ENCODE measurements at places on chromosomes 7 and 10.
A peak's percentile ranks its signal among the peaks of the same experiment; 100 is the strongest.

DNA sequence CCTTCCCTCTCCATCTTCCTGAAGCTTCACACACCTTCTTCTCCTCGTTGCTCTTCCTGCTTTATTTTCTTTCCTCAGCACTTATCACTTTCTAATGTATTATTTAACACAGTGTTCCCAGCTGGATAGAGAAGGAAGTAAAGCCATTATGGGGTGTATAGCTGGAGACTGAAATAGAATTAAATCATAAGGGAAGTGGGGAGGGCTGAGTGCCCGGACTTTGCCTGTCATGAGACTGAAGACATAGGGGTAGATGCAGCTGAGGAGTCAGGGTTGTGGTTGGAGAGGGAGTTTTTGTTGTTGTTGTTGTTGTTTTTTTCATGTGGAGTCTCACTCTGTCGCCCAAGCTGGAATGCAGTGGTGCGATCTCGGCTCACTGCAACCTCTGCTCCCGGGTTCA, 65.3 kb downstream of the GALNT11 start:
- no peak for DNase-seq

- DNase-seq, result no peak
Measured at GRCh38 chr10:113895018-113895417, 40.6 kb downstream of the NHLRC2 start.

- no peak for DNase-seq
Measured at GRCh38 chr7:158695726-158696452, 8.7 kb downstream of the NCAPG2 start.

DNA sequence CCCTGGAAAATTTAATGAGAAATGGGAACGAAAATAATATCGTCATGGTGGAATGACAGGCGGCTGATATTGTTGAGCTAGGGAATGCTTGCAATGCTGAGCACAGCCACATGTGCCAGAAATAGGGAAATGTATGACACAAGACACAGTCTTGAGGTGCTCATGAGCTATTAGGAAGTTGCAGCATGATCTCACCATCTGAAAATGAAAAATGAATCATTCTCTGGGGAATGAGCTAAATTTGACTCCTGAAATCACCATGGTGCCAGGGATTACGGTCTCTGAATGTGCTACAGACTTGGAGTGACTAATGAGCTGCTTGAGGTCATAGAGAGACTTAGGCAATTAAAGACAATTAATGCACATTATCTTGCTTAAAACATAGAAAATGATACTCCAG, 845.0 kb downstream of the CNTNAP2 start:
- DNase-seq, result no peak

- DNase-seq, result no peak
Measured at GRCh38 chr10:54067361-54067760, 733.7 kb downstream of the PCDH15 start.

DNA sequence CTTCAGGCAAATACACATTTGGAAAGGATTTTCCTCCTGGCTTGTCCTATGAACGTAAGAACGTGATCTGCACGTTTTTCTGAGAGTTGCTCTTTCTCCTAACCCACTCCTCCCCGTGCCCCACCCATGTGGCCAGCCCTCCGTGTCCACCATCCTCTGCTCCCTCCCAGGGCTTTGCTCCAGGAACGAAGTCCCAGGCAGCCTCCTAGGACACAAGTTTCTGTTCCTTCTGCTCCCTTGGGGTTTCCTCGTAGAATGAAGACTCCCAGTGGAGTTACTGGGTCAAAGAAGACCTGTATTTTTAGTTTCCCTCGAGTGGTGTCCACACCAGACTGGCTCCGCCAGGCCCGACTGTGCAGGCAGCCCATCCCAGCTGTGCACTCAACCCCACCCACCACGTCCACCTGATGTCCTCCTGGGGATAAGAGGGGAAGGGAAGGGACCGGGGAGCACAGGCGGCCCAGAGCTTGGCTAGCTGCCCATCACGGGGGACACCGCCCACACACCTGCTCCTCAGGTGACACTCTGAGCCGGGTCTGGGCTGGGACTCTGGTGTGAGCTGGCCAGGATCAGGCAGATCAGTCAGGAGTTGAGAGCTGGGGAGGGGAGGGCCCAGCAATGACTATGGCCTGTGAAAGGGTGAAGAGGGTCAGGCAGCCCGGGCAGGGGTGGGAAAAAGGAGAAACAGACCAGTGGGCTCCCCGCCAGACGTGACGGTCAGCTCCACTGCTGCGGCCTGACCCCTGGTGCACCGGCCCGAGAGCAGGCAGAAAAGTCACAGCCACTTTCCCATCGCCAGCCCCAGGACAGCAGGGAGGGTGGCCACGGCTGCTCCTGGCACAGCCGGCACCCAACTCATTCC, 54.3 kb upstream of the PPP2R2D start:
- no peak for DNase-seq

- no peak for DNase-seq
Measured at GRCh38 chr10:89384474-89385340, 6.9 kb downstream of the IFIT1B start.

DNA sequence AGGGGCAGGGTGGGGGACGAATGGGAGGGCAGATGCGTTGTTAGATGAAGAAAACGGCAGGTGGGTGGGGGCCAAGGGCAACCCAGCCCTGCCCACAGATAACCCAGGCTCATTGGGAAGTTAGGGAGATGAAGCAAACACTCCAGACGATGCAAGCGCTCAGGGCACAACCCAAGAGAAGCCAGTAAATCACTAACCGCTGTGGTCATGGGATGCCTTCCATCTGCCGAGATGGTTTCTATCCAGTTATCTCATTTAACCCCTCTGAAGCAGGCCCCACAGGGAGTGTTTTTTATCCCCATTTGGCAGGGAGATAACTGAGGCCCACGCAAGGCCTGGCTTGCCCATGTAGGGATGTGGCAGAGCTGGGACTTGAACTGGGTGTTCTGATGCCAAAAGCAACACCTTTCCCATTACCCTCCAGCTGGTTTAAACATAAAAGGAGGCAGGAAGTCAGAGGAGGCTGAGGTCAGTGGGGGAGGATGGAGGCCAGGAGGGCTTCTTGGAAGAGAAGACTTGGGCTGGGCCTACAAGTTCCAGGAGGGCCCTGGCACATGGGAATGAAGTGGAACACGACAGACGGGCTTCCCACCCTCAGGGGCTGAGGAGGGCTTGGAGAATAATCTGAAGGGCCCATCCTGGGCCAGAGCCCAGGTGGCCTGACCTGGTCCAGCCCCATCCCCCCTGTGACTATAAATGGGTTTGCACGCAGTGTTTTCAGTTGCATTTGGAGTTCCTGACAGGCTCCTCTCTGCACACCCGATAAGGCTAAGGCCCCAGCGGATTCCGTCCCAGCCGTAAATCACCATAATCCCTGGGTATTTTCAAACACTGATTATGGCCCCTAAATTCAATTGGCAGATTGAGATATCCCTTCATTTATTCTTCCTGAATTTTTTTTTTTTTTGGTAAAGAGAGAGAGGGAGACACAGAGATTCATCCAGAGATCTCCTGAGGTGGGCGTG, 80.9 kb downstream of the NEURL1 start:
- no peak for DNase-seq

GRCh38 chr7:15626041-15626440, 60.4 kb downstream of the MEOX2 start:
- DNase-seq, result no peak

DNA sequence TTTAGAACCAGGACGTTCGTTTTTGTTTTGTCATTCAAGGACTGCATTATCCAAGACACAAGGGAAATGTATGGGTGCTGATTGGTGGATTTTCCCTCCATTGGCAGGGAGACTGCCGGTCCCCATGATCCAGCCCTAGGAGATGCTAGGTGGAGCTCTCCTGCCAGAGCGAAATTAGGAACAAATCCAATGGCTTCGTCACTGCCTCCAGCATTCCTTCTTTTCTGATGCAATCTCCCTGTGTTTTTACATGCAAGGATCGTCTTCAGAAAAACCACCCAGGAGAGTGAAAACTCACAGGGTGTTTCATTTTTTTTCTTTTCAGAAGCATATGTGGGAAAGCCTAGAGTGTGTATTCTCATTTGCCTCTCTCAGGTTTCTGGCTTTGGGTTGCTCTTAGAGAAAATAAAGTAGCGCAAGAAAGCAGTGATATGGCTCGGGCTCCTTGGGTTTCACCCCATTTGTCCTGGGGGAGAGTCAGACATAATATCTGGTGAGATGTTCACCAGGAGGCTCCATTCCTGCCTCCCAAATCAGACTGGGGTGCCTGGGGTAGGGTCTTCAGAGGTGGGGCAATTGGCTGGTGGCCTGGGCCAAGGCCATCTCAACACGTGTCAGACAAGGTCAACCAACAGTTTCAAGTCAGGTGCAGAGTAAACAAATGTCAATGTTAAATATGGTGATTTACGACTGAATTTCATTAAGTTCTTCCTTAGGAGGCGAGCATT, 450.9 kb upstream of the MKI67 start:
- no peak for DNase-seq

- DNase-seq, result no peak
Measured at GRCh38 chr10:73459683-73460314, 26.4 kb upstream of the MSS51 start.

DNA sequence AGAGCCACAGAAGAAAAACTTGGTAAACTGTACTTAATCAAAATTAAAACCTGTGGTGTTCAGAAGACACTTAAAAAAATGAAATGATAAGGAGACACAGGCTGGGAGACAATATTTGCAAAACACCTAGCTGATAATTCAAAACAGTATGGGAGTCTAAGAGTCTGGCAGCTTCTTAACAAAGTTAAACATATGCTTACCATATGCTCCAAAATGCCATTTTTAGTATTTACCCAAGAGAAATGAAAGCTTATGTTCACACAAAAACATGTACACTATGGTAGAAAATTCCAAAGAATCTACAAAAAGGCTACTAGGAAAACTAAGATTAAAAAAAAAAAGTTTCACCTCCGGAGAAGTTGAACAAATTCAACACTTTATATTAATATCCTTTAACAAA, 48.6 kb downstream of the ITGB1 start:
- no peak for DNase-seq

DNA sequence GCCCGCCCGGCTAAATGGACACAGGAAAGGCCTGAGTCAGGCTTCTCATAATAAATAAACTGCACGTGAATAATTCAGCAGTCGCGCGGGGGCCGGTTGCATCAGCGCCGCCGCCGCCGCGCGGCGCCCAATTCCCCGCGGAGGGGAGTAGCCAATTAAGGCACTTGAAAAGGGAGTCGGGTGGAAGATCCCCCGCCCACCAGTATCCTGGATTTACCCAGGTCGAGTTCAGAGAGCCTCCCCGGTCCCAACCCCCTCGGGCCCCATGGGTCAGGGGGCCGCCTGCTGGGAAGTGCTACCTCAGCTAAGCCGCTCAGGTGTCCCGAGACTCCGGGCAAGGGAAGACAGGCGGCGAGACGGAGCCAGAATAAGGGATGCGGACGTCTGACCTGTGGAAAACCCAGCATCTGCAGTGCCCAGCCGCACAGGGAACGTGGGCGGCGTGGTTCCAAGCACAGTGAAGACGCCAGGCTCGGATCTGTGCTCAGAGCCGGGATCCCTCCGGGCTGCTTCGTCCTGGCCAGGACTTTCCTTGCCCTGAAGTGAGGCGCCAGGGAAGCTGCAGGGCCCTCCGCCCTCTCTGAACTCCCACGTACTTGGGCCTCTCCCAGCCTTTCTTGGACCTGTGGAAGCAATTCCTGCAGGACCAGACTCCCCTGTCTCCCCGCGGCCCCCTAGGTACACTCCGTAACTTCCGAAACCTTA, 7.3 kb upstream of the LBX1 start:
- DNase-seq, result no peak

DNA sequence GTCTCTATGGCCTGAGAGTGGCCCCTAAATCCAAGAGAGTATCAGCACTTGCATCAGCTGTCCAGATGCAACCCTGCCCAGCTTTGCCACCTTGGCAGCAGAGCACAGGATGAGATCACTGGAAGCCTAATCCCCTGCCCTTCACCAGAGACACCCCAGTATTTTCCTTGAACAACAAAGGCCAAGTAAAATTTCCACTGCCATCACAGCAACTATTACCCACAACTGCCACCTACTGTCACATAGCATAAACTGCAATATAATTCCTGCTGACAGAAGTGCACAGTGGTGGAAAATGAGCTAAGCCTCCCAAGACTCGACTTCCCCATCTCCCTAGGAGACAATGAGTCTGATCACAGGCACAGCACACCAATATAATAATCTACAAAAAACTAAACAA, 462.8 kb upstream of the ZWINT start:
- DNase-seq, result no peak

- no peak for DNase-seq
Measured at GRCh38 chr10:47421057-47421952, 37.2 kb upstream of the ZNF488 start.

DNA sequence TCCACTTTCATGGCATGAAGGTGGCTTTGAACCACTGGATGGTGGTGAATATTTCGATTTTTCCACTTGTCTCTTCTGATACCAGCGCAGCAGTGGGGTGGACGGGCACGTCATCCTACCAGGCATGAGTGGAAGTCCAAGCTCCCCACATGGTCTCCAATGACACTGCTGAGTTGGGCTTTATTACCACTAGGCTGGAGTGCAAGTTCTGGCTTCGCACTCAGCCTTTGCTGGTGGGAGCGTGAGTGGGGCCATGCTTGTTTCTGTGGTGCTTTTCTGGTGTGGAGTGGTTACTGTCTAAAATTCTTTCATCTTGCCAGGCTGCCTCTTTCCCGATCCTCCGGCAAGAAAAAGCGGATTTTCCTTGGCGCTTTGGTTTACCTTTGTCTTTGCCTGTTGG, 70.1 kb upstream of the SDK1 start:
- DNase-seq, result no peak

GRCh38 chr10:23116486-23117205, 21.3 kb downstream of the MSRB2 start:
- DNase-seq, result no peak

GRCh38 chr10:43655311-43655710, 6.6 kb upstream of the ZNF32 start:
- no peak for DNase-seq

GRCh38 chr7:16970732-16971482, 89.1 kb upstream of the AGR3 start:
- no peak for DNase-seq

DNA sequence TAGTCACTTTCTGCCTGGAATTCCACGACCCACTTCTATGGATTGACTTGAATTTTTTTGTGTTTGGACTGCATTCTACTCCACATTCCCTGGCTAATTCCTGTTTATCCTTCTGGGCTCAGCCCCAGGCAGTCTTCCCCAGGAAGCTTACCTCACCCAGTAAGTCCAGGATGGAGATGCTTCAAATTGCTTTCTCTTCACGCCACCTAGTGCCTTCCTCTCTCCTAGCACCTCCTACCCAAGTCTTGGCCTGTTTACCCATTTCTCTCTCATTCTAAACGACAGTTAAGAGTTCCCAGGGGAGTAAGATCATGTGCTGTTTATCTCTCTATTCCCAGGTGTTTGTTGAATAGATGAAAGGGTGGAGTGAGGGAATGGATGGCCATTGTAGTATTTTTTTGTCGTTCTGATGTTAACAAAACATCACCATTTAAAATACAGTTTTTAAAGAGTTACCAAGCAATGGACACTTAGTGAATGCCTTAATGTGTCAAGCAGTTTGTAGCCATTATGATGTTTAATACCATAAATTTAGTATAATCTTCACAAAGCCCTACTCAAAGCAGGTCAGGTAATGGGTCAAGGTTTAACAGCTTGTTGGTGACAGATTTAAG, 45.5 kb upstream of the TARP start:
- peak; percentile 71 for DNase-seq

DNA sequence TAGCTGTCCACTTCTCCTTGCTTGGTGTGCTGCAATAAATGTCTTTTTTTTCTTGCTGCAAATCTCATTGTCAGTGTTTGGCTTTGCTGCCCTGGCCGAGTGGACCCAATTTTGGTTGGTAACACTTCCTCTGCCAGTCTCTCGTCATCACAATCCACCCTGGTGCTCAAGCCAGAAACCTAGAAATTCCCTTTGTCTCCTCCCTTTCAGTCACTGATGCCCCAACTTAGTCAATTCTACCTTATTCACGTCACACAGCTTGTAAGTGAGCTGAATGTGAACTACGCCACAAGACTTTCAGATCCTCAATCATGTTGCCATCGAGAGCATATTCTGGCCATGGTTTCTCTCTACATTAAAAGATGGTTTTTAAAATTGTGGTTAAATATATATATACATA, 13.0 kb upstream of the FRA10AC1 start:
- no peak for DNase-seq

Measured in HuH-7 (cell line).